ENCODE measurements at places on chromosomes 3 and 15.

- no peak for DNase-seq
Measured at GRCh38 chr3:17501745-17502144, 240.7 kb downstream of the TBC1D5 start.

GRCh38 chr3:188066141-188066540 is 87.8 kb upstream of the LPP start:
- no peak for DNase-seq

GRCh38 chr3:153284282-153284938 is 122.4 kb downstream of the RAP2B start:
- DNase-seq: no peak

- no peak for DNase-seq
Measured at GRCh38 chr3:8604006-8604405, 40.6 kb downstream of the SSUH2 start.

GRCh38 chr15:27486683-27487647 is 516.0 kb downstream of the GABRG3 start:
- no peak for DNase-seq

DNA sequence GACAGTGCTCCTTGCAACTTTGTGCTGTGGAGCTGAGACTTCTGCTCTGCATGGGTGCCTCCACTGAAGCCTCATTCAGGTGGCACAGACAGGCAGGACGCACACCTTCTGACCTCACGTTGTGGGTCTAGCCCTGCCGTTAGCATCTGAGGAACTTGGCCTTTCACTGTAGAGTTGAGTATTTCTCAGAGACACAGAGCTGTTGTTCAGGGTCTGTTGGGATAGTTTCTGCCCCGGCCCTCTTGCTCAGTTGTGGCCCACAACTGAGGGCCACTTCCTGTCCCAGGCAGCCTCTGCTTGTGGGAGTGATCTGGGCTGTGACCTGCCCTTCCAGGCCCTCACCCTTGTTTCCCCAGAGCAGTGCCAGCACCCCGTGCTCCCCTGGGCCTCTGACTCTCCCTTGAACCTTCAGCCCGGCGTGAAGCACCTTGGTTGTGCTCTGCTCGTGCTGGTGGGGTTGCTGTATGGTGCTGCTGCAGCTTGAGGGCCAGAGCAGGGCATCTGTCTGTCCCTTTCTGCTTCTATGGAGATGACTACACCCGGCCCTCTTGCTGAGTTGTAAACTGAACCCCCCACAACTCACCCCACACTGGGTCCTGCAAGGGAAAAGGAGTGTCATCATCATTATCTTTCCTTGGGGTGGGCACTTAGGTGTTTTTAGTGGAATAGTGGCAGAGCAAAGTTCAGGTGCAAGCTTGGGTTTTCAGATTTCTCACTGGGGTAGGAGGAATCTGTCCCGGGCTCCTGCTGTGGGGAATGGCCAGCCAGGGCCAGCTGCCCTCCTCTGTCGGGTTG is 11.7 kb downstream of the BAHD1 start:
- DNase-seq: no peak

DNA sequence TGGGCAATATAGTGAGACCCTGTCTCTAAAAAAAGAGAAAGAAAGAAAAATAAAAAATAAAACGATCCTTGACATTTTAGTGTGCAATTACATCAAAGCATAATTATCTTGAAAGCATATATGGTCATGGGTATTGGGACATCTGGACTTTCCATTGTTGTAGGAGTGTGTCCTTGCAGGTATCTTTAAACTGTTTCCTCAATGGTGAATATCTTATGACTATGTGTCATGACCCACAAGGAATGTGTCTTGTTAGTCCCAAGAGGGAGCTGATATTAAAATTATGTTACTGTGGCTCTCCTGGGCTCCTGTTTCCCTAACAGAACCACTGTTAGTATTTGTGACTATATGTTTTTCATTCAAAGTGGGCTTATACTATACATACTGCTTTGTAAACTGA is 26.6 kb downstream of the EIF1B start:
- DNase-seq: no peak

DNA sequence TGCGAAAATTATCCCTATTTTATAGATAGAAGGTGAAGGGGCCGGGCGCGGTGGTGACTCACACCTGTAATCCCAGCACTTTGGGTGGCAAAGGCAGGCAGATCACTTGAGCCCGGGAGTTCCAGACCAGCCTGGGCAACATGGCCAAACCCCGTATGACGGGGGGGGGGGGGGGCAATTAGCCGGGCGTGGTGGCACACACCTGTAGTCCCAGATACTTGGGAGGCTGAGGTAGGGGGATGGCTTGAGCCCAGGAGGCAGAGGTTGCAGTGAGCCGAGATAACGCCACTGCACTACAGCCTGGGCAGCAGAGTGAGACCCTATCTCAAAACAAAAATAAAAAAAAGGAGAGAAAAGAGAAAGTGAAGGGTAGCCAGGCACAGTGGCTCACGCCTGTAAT is 1.4 kb downstream of the AAGAB start:
- no peak for DNase-seq

DNA sequence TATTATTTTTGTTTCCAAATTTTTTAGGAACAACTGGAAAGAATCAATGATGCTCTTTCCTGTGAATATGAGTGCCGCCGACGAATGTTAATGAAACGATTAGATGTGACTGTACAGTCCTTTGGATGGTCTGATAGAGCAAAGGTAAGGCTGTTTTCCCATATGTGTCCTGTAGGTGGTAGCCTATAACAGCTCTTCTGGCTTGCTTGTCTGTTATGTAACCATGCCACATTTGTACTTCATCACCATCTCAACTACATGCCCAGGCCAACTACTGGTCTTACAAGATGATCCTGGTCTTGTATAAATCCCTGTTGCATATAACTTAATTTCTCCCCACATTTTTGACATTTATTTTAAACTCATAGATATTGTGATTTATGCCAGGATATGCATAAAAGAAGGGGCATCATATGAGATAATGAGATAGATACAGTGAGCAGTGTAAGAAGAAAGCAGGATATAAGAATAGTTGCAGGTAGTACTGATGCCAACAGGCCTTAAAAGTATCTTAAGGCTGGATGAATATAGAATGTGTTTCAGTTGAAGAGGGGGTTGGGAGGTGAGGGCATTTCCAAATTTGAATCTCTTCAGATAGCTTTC is 20.3 kb downstream of the FAM98B start:
- DNase-seq: peak; percentile 35

GRCh38 chr3:30248423-30248822 is 358.0 kb upstream of the TGFBR2 start:
- DNase-seq: no peak

DNA sequence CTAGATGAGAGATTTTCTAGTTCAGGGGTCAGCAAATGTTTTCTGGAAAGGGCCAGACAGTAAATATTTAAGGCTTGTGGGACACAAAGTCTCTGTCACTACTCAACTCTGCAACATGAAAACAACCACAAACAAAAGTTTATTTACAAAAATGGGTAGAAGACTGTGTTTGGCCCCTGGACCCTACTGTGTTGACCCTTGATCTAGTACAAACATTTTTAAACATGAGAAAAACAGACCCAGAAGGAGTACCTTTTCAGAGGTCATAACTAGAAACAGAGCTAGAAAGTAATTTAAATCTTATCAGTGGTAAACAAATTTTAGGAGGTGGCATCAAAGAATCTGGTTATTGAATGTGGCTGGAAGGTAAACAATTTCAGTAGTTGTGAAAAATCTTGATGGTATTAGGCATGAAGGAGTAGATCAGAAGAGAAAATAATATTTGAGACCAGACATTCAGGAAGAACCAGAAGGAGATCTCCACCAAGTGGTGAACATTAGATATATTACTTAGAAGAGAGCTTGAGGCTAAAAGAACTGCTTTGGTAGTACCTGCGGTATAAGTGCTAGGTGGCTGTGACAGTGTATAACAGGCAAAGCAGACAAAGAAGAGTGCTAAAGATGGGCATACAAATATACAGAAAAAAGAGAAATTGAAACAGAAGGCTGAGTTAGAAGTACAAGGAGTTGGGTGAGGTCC is 101.7 kb downstream of the NR1I2 start:
- DNase-seq: no peak

GRCh38 chr3:125202197-125202596 is 10.4 kb downstream of the SLC12A8 start:
- no peak for DNase-seq

- no peak for DNase-seq
Measured at GRCh38 chr3:77460326-77460725, 420.4 kb downstream of the ROBO2 start.

GRCh38 chr3:178507507-178508442 is 28.5 kb upstream of the KCNMB2 start:
- DNase-seq: no peak

- no peak for DNase-seq
Measured at GRCh38 chr3:78888635-78889034, 879.2 kb downstream of the ROBO1 start.

DNA sequence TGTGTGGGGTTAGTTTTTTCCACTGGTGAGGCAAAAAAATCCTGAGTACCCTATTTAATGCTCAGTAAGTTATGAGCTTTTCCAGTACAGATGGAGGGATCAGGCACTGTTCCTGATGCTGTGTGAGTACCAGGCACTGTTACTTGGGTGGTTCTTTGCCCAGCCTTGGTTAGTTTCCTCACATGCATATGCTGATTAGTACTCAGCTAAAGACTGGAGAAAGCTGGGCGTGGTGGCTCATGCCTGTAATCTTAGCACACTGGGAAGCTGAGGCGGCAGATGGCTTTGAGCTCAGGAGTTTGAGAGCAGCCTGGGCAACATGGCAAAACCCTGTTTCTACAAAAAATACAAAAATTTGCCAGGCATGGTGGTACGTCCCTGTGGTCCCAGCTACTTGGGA is 210.3 kb upstream of the SGO1 start:
- no peak for DNase-seq

DNA sequence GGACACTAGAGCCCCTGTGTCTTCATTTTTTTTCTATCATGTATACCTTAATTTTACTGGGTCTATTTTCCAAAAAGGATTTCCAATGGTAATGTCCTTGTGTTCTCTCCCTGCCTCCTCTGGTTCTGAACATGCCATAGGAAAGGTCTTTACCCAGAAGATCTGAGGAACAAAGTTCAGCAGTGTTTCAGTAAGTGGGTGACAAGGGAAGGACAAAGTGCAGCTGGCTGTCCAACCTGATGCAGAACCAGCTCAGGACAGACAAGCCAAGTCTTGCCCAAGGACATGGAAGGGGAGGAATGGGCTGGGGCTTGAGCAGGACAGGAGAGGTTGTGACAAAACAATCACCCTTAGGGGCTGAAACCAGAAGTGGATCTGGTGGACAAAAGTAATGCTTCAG is 61.2 kb upstream of the STRIT1 start:
- DNase-seq: no peak

DNA sequence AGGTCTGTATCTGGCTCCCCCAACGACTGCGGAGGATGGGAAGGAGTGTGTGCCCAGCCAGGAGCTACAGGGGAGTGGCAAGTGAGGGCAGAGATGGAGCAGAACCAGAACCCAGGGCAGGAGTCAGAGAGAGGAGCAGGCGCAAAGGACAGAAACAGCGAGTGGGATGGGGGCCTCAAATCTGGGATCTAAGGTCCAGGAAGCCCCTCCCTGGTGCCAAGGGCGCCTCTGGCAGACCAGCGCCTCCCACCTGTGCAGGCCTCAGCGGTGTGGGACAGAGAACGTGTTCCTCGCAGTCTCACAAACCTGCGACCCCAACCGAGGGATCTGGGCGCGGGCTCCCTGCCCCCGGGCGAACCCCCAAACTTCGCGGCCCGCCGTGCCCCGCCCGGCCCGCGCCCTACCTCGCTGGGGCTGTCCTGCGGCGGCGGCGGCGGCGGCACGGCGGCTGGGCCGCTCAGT is 301 bp downstream of the PCBP4 start:
- no peak for DNase-seq

GRCh38 chr15:48936666-48937065 is 27.1 kb downstream of the SHC4 start:
- DNase-seq: no peak
